ENCODE measurements at places on chromosomes 2 and 18. TPM values are rescaled to one million over a fixed set of nuclear protein-coding genes. Genes with fewer than 3 reads are reported as not detected.

GRCh38 chr2:121359716-121360565 is 74.9 kb upstream of the TFCP2L1 start:
- DNase-seq: no peak

DNA sequence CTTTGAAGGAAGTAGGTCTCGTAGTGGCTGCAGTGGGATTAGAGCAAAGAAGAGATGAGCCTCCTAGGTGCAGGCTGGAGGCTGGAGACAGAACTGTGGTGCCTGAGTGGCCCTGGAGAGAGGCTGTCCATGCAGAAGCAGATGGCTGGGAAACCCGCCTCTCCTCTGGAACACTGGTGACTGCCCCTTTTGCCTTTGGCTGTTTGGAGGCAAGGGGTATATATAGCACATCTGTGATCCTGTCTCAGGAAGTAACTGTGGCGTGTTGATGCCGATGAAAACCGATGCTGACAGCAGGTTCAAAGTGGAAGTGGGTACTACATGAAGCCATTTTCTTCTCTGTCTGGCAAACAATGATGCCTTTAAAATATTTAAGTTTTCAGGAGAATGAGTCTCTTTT is 43.5 kb downstream of the SLC9A2 start:
- DNase-seq: no peak

DNA sequence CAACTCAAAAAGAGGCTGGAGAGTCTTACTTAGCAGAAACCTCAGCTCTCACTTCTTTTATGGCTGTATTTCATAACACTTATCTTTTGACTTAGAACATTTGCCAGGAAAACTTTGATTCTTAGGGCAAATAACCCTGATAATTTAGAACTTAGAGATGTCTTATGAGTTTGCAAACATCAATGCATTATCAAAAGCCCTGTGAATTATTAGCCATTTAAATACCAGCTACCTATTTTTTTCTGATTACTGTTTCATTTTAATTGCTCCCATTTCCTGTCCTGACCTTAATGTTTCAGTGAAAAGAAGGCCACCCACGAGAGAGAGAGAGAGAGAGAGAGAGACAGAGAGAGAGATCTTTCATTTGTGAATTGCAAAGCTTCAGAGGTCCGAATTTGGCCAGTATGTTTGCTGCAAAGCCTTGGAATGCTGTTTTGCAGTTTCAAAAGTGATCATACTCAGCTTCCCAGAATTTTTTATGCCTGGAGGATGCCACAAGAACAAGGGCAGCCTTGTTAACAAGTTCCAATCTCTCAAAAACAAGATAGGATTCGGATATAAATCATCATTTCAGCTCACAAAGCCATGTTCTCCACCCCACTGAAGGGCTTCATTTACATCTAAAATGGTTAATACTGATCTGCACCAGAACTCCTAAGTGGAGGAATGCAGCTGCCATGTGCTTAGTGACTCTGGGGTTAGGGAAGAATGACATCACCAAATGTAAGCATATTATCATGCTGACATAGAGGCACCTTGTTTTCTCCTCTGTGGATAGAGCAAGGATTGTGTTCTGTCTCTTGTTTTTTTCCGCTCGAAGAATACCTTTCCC is 478.2 kb downstream of the ARHGAP15 start:
- no peak for DNase-seq

- DNase-seq: no peak
Observed at GRCh38 chr2:20604951-20605381, 45.9 kb downstream of the HS1BP3 start.

DNA sequence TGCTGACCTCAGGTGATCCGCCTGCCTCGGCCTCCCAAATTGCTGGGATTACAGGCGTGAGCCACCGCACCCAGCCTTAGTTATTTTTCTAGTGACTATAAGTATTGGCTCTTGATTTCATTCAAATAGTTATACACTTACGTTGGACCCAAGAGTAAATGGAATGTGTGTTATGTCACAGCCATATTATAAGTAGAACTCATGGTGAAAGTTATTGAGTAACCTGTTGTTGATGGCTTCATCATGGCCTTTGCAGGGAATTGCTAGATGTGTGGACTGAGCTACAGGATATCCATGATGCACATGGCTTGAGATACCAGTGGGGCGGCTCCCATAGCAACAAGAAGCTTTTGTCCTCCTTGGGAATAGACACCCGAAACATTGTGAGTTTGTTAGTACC is 44.7 kb downstream of the AFTPH start:
- DNase-seq: no peak

- no peak for DNase-seq
Observed at GRCh38 chr2:47345590-47345924, 57.4 kb upstream of the MSH2 start.

GRCh38 chr18:39620551-39621168 is 2055.1 kb upstream of the CELF4 start:
- no peak for DNase-seq

GRCh38 chr2:127577208-127577475 is 41.7 kb downstream of the MYO7B start:
- no peak for DNase-seq

DNA sequence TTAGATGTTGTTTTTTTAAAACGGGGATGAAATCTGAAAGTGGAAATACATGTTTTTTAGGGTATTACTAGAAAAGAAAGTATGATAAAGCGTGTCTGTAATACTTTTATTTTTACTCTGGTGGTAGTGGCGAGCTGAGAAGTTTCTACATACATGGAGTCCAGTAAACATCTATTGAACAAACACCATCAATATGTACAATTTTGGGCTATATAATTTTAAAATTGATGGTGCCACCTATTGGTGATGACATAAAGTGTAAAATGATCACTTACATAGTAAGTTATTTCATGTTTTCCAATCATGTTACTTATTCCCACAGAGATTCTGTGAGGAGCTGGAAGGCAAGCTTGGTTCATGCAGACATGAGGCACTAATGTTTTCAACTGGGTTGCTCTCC is 31.5 kb upstream of the NFE2L2 start:
- peak; percentile 21 for DNase-seq

DNA sequence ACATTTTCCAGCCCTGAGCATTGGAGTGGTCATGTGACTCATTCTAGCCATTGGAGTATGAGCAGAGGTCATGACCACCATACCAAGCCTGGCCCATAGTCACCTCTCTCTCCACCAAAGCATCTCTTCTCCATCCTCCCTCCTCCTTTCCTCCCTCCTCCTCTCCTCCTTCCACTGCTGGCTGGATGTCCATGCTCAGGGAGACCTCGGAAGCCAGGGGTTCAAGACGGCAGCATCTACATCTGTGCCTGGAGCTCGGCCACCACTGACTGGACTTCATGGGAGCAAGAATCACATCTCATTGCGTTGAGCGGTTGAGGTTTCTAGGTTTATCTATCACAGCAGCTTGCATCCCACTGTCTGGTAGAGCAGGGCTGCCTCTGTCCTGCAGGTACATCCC is 252.4 kb downstream of the NDUFA10 start:
- DNase-seq: no peak

DNA sequence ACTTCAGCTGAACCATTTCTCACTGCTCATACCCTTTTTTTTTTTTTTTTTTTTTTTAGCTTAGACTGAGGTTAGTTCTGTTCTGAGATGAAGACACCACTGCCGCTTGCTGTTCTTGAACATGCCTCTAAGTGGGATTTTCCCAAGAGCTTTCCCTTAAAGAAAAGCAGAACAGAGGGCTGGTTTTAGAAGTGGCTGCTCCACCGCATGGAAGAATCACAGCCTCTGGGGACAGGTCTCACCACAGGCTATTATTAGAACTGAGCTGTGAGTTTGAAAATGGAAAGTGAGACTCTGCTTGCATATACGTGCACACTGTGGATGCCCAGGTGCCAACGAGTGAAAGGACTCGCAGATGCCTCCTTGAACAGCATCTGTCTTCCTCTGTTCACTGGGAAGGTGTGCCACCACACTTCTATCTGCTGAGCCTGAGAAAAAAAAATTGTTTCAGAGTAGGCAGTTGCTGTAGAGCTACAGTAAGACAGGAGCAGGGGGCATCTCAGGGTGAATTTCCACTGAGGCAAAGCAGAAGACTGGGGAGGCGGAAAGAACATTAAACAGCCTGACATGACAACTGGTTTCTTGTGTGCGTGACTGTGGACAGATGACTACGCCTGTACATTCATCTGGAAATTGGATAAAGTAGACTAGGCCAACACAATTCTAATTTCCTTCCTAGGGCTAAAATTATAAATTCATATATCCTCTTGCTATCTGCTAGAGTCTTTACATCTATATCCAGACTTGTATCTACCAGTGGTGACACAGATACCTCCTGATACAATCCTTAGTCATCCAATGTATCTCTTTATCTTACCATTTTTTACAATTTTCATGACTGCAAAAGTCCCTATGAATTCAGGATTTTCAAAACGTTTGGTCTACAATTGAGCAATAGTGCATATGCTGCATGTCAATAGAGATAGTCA is 1045.7 kb upstream of the CELF4 start:
- no peak for DNase-seq

- no peak for DNase-seq
Observed at GRCh38 chr2:61670591-61671501, 132.7 kb upstream of the XPO1 start.

DNA sequence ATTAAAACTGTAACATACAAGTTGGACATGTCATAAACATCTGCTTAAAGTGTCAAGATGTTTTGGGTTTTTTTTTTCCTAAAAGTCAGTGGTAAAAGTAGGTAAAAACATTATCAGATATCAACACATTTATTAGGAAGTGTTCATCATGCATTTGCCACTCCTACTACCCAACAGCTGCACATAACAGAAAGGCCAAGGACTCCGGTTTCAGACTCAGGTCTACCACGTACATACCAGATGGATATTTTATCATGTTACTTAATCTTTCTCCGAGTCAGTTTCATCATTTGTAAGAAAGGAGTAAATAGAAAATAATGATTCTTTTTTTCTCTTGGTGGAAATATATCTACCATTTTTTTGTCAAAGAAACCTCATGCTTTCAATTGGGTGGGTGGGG is 192.3 kb downstream of the UBE2E3 start:
- no peak for DNase-seq

RHBDD1 gene
- 32.8 TPM for total RNA-seq

RAX gene
- not detected for total RNA-seq

NYAP2 gene
- total RNA-seq: not detected

UBR3 gene
- total RNA-seq: 22.1 TPM

MYCN gene
- total RNA-seq: not detected

SETBP1 gene
- 14.1 TPM for total RNA-seq

KIF5C gene
- 18.2 TPM for total RNA-seq

ASXL3 gene
- total RNA-seq: not detected

G6PC2 gene
- not detected for total RNA-seq
